ENCODE measurements at places on chromosomes 2 and 18.

- DNase-seq = no peak
These were observed 126.7 kb downstream of the BCL2 start for GRCh38 chr18:63192885-63193349.

DNA sequence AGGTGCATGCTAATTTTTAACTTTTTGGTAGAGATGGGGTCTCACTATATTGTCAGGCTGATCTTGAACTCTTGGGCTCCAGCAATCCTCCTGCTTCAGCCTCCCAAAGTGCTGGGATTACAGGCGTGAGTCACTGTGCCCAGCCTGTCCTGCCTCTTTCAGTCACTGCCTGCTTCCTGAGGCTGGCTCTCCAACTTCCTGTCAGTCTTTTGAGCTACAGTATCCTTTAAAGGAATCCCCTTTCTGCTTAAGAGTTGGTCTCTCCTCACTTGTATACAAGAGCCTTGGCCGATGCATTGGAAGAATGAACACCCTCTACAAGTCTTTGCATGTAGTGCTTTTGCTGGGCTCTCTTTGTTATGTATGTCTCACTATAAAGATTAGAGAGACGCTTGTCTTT is 88.4 kb upstream of the SMAD2 start:
- DNase-seq = no peak

- DNase-seq = no peak
These were observed 81.9 kb upstream of the MAPRE2 start for GRCh38 chr18:34959211-34959829.

DNA sequence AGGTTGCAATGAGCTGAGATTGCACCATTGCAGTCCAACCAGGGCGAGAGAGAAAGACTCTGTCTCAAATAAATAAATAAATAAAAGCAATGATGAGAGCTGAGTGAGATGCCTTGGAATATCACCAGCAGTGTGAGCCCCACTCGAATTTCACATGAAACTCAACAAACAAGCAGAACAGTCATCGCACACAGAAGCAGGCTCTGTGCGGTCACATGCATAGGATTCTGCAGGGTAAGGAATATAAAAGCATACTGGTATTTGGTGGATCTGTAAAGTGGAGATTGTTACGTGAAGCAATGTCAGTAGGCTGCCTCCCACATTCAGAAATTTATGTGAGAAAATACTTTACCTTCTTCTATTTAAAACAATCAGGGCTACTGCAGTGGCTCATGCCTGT is 18.0 kb upstream of the AP1S3 start:
- no peak for DNase-seq

DNA sequence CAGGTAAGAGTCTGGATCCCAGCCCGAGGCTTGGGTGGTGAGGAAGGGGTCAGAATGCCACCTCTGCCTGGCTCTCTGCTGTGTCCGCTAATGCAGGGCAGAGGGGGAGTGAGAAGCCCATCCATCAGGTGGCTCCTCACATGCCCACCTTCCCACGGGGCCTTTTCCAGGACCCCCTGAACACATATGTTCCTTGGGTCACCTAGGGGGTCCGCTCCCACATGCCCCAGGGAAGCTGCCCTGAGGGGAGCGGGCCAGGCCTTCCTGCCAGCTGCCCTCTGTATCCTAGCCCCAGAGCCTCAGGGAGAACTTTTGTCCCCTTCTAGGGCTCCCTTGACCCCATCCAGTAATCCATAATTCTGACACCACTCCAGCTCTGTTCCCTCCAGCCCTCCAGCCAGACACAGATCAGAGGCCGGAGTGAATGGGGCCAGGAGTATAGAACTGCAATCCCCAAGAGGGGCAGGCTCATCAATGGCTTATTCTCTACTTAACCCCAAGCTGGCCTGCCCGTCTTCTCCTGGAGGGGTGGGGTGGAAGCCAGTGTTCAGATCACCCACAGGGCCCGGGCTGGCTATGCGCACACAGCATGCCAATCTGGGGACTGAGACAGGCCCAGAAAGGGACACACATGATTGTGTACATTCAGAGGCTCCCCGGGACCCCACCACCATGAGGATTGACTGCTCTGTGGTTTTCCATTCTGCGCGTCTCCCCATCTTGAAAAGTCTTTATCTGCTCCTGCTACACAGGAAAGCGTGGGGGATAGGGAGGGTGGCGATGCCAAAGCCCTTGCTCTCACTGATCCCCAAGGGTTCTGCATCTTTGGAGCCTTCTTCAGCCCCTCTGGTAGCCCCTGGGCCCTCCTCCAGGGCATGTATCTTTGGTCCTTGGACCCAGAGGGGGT is 1.1 kb downstream of the EMILIN1 start:
- DNase-seq = no peak

DNA sequence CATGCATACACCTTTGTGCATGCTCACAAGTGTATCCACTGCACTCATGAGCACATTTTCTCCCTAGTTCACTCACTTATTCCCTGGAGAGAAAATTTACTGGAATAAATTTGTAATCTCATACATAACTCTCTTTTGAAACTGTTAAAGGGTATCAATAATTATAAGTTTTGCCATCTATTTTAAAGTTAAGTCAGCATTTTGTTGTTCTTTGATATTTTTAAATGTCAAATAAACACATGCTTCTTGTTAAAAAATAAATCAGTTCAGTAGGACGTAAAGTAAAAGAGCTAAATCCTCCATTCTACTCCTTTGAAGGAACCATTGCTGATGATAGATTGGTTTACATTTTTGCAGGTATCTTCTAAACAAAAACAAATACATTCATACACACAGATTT is 522.1 kb downstream of the NR4A2 start:
- DNase-seq = no peak
